ENCODE measurements at places on chromosomes 7 and 10.

- DNase-seq, result no peak
These were observed 375.0 kb upstream of the FZD8 start for GRCh38 chr10:36017137-36017536.

DNA sequence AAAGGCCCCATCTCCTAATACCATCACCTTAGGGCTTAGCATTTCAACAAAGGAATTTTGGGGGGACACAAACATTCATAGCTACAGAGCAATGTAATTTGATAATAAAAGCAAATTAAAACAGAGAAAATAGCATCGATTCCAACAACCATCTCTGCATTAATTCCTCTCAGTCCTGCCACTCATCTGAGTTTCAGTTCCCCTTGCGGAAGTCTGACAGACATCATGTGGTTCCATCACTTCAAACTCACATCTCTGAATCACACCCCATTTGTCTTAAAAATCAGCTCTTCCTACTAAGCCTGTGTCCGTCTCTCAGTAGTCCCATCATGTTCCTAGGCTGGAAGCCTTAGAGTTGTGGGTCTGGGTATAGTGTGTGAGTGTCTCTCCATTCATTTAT lies 3.6 kb downstream of the ADCK2 start:
- no peak for DNase-seq

DNA sequence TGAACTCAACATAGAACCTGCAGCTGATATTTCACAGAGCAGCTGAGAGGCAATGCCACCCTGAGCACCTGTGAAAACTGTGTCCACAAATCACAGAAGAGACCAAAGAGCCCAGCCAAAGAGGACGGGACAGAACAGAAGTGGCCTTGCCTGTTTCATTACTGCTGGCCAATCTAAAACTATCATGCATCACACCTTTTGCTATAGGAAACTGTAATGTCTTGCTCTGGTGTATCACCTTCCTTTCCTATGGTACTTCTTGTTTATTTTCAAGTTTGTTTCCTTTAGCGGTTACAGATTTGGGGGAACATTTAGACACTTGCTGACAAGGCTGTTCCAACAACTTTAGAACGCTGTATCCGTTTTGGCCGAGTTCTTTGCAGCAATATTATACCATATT lies 80.3 kb downstream of the PIP4K2A start:
- DNase-seq, result no peak

DNA sequence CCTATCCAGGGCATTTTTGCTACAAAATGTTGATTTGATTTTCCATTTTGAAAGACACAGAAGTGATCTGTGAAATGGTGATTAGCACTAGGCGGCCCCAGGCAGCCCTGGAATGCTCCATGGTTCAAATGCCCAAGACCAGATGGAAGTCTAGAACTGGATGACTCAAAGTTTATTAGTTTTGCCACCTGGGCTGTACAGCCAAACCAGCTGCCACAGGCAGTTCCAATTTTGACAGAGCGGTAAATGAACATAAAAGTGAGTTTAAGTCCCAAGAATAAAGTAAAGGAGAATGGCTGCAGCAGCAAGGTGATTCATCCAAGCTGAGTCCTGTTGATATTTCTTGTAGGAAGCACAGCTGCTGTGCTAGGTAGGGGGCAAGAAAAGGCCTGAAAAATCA lies 180.5 kb downstream of the SUGCT start:
- DNase-seq, result no peak

DNA sequence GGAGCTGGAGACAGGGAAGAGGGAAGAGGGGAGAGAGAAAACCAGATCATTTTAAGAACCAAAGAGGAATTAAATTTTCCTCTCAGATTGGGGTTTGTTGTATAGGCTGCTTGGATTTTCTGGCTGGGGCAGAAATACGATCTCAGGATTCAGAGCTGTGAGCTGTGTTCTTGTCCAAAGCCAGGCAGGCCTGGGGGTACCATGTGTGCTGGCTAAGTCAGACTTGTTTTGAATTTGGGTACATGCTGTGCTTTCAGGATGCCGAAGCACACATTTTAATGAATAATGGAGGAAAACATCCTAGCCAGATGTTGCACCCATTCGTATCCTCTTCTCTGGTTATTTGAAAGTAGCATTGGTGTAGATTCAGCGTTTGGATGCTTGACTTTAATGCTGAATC lies 170.3 kb upstream of the PODXL start:
- DNase-seq, result no peak

- DNase-seq, result no peak
These were observed 6.5 kb downstream of the BAG3 start for GRCh38 chr10:119657725-119658124.

DNA sequence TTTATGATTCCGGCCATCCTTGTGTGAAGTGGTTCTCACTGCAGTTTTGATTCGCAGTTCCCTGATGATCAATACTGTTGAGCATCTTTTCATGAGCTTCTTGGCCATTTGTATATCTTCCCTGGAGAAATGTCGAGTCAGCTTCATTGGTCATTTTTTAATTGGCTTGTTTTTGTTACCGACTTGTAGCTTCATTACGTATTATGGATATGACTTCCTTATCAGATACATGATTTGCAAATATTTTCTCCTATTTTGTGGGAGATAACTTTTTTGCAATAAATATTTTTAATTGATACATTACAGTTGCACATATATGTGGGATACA lies 27.4 kb upstream of the TPK1 start:
- DNase-seq, result no peak

DNA sequence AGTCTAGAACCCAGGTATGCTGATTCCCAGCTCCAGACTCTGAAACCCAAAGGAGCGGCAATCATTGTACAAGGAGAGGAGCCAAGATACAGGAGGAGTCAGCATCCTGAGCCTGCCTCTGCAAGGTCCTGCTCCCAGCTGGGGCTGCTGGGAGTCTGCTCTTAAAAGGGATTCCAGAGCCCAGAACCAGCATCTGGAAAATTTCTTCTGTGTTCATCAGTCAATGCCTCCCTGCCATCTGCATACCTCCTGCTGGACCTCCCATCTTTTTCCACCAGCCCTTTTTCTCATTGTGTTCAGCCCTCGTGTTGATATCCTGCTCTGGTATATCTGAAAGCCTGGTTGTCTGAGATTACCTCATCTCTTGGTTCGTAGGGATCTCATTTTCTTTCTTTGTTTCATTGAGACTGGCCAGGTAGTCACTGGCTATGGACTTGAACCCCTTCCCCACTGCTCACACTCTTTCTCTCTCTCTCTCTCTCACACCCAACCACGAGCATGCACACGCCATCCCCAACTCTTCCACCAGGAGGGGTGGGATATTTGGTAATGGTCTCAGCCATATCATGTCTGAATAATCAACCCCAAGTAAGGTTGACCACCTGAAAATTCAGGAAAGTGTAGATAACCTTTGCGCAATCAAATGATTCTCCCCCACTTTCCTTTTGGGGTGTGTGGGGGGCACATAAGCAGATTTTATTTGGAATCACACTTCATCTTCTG lies 608.8 kb downstream of the LRMDA start:
- DNase-seq, result no peak

GRCh38 chr10:63375458-63375857 lies 90.3 kb downstream of the JMJD1C start:
- DNase-seq, result no peak

DNA sequence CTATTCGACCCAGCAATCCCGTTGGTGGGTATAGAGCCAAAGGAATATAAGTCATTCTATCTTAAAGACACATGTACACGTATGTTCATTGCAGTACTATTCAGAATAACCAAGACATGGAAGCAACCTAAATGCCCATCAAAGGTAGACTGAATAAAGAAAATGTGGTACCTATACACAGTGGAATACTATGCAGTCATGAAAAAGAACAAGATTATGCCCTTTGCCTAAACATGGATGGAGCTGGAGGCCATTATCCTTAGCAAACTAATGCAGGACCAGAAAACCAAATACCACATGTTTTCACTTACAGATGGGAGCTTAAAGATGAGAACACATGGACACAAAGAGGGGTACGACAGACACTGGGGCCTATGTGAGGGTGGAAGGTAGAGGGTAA lies 845.3 kb downstream of the TYW1 start:
- no peak for DNase-seq

- no peak for DNase-seq
These were observed 8.9 kb downstream of the COBL start for GRCh38 chr7:51307651-51308210.

GRCh38 chr10:86824151-86824550 lies 67.7 kb downstream of the BMPR1A start:
- DNase-seq, result no peak

DNA sequence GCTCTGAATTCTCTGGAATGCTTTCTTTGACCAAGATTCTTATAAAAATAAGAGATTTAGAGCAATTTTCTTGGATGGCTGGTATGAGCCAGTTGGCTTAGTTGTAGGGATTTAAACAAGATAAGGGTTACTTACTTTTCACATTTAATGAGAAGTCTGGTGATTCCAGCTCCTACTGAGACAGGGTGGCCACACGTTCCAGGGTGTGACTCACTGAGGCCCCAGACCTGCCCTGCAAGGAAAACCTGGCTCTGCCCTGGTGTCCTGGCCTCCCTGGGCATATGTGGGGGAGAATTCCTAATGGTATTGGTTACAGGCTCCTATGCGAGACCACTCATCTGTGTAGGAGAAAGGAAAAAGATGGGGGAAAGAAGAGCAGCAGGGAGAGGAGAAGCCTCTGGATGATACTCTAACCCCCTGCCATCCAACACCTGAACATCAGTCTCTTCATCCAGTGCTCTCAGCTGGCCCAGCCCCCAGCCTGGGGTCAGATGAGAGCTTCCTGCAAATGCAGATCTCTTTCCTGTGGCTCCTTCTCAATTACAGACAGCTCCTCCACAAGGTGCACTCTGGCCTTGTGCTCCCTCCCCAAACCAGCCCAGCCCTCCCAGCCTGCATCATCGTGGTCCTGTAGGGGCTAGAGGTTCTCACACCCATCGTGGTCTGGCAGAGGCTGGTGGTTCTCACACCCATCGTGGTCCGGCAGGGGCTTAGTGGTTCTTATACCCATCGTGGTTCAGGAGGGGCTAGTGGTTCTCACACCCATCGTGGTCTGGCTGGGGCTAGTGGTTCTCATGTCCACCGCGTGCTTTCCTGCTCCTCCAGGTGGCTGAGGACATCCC lies 139.9 kb downstream of the EGFR start:
- DNase-seq, result no peak

DNA sequence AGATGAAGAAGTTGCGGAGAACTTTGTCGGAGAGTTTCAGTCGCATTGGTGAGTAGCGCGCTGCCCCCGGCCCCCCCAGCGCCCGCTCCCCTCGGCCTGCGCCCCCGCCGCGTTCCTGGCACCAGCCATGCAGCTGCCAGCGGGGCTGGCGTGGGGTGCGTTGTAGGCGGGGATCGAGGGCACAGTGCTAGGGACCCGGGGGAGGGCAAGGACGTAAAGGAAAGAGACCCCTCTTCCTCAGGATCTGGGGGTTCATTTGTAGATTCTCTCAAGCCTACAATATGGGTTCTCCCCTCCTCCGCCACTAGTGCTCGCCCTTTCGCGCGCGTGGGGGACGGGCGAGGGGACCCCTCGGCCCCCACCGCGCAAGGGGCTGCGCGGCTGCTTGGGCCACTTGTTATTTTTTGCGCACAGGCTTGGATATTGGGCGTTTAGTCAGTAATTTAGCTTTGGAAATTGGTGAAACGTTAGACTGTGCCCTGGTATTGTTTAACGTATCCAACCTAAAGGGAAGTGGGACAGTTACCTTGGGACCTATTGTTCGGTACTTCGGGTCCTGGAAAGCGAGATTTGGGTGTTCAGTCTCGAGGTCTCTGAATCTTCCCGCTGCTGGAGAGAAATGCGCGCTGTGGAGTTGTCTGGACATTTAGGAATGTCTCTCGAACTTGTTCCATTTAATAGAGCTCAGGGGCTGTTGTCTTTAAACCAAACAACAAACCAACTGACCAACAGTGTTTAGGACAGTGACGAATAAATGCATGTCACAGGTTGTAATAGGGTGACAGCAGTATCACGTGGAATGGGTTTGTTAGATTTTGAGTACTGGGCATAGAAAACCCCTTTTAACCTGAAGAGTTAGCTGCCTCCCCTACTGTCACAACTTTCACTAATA lies 796 bp downstream of the CDK14 start:
- DNase-seq, result no peak

- DNase-seq, result no peak
These were observed 36.2 kb upstream of the USP6NL start for GRCh38 chr10:11647676-11648075.

GRCh38 chr7:36045326-36045725 lies 107.7 kb upstream of the EEPD1 start:
- no peak for DNase-seq

DNA sequence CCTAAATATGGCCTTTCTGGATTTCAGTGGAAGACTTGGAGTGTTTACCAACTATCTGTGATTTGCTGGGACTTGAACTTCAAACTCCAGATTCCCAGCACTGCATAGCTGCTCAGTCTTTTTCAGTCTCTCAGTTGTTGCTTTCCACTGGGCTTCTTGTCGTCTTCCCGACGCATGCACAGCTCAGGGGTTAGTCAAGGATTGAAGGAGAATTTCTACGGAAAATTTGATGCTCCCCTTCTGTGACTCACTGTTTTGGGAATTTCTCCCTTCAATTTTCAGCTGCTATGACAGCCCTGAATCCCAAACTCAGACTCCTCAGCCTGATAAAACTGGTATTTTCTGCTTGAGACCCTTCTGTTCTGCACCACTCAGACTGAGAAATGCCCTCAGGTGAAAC lies 91.7 kb downstream of the CYP26A1 start:
- DNase-seq, result no peak

- no peak for DNase-seq
These were observed 260.6 kb downstream of the MAD1L1 start for GRCh38 chr7:1971946-1972654.

- DNase-seq, result no peak
These were observed 2.0 kb upstream of the TSPAN14 start for GRCh38 chr10:80452069-80452468.

DNA sequence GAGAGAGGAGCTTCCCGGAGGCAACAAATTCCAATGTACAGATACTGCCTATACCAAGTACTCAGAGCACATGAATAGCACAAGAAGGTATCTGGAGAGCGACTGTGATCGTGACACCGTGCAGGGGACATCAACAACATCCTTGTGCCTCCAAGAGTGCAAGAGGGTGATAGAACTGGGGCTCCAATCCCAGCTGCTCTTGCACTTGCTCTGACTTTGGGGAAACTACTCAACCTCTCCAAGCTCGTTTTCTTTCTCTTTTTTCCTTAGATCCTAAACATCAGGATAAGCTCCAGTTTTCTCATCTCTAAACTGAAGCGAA lies 12.1 kb downstream of the RFC2 start:
- DNase-seq, result no peak
